ENCODE measurements at places on chromosomes 7 and 10.

GRCh38 chr10:17174626-17175025 lies 26.8 kb downstream of the TRDMT1 start:
- no peak for DNase-seq

- DNase-seq = no peak
These were observed 190.7 kb upstream of the ADO start for GRCh38 chr10:62613859-62614258.

- DNase-seq = no peak
These were observed 62.8 kb upstream of the CUX1 start for GRCh38 chr7:101754424-101755159.

- no peak for DNase-seq
These were observed 69.7 kb downstream of the MKI67 start for GRCh38 chr10:128056303-128057050.

GRCh38 chr7:139722604-139723003 lies 55.2 kb downstream of the HIPK2 start:
- DNase-seq = no peak

GRCh38 chr7:71272509-71273490 lies 140.9 kb downstream of the GALNT17 start:
- DNase-seq = no peak

DNA sequence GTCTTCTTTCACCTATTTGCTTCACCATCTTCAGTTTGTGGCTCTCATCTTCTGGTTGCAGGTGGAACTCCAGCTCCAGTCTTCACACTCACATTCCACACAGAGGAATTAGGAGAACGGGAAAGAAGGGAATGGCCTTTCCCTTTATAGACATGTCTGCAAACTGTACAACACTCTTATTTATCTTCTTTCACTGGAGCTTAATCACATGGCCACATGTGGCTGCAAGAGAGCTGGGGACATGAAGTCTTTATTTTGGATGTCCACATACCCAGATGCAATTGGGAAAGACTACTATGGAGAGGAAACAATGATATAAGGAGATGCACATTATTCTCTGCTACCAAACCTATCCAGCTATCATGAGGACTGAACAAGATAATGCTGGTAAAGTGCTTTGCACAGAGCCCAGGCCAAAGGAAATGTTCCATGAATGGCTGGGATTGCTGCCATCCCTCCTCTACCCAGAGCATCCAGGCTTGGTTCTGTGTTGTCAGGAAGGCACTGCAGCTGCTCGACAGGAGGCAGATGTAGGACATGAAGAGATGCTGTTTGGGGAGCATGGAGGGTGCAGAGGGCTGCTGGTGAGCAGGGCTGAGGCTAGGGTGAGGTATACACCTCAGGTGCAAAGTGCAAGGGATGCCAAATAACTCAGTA lies 183.8 kb upstream of the TBX20 start:
- no peak for DNase-seq

DNA sequence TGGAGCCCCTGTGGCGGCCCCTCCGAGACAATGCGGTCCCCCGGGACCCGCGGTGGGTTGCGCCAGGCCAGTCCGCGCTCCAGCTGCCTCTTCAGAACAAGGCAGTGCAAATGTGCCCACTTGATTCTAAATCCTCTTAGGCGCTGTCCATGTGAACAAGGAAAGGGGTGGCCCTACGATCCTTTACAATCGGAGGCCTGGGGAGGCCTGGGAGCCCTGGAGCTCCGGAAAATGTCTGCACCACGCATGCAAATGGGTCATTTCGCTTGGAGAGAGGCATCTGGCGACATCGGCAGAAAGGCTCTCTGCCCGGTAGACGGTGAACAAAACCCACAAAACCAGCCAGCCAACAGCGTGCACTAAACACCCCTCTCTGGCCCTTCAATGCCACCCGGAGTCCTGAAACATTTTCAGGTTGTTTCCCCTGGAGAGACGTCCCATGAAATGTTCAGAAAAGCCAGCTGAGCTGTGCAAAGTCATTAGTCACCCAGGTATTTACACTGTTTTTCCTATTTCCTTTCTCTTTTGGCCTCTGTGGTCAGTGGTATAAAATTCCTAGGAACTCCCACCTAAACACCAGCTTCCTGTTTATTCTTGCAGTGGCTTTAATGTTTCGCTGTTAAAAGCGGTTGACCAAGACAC lies 102.8 kb upstream of the ZNF438 start:
- no peak for DNase-seq

DNA sequence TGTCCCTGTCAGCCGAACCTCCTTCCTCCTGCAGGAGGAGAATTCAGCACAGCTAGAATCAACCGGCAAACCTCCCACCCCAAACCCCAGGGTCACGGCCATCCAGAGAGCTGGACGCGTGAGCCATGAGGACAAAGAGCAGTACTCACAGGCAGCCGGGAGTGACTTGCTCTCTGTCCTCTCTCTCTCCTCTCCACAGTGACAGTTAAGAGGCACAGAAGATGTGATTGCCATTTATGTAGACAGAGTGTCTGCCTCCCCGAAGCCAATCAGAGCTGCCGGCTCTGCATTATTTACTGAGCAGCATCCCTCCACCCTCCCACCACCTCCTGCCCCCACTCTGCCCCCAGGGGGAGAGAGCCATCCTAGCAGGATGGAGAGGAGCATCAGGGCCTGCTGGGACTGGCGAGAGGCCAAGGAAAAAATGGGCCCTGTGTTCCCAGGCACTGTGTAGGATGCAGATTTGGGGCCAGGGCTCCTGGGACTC lies 4.3 kb downstream of the DDC start:
- DNase-seq = no peak

GRCh38 chr10:117638200-117638599 lies 95.7 kb downstream of the EMX2 start:
- no peak for DNase-seq

DNA sequence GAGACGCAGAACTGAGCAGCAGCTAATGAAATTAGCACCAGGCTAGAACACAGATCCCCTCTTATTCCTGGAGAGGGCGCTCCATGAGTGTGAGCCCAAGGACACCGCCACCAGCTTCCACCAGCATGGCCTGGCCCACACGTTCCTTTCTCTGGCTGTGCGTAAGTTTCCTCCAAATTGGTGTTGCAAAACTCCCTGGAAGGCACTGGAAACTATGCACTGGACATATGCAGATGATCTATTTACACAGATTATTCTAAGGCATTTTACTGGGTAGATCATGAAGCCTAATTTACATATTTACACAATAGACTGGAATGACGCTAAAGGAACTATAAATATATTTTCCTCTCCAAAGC lies 455.6 kb upstream of the FOXK1 start:
- no peak for DNase-seq

- no peak for DNase-seq
These were observed 125.7 kb downstream of the FOXP2 start for GRCh38 chr7:114540291-114540690.

- no peak for DNase-seq
These were observed 287.1 kb upstream of the C7orf33 start for GRCh38 chr7:148303295-148304082.

GRCh38 chr7:142334236-142334635 lies 76.4 kb upstream of the PRSS58 start:
- DNase-seq = no peak

- no peak for DNase-seq
These were observed 12.7 kb downstream of the CACUL1 start for GRCh38 chr10:118742032-118742431.

GRCh38 chr10:120521880-120522279 lies 64.9 kb downstream of the PLPP4 start:
- DNase-seq = no peak

- no peak for DNase-seq
These were observed 5.8 kb downstream of the TSPAN15 start for GRCh38 chr10:69456880-69457693.

- DNase-seq = no peak
These were observed 121.0 kb upstream of the PPP2R2D start for GRCh38 chr10:131779661-131780394.

- no peak for DNase-seq
These were observed 5.7 kb downstream of the ANKRD1 start for GRCh38 chr10:90914992-90915765.

DNA sequence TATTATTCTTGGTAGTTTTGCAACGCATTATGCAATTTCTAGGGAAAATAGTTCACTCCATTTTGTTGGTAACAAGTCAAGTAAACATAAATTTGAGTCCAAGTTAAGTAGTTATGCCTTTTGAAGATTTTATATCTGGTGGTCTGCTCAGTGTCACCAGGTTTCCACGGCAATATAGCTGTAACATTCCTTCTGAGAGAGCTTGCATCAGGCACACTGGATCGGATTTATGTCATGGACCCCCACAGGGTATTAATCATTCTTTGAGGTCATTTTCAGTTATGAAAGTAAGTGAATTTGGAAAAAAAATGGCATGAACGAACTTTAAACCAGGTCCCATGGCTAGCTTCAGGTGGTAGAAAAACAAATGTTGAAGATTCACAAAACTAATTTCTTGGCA lies 136.3 kb downstream of the POLR1F start:
- DNase-seq = no peak

- DNase-seq = no peak
These were observed 572.4 kb upstream of the LRRTM3 start for GRCh38 chr10:66353422-66353821.

- DNase-seq = no peak
These were observed 4.8 kb upstream of the NT5C2 start for GRCh38 chr10:103197903-103198302.

DNA sequence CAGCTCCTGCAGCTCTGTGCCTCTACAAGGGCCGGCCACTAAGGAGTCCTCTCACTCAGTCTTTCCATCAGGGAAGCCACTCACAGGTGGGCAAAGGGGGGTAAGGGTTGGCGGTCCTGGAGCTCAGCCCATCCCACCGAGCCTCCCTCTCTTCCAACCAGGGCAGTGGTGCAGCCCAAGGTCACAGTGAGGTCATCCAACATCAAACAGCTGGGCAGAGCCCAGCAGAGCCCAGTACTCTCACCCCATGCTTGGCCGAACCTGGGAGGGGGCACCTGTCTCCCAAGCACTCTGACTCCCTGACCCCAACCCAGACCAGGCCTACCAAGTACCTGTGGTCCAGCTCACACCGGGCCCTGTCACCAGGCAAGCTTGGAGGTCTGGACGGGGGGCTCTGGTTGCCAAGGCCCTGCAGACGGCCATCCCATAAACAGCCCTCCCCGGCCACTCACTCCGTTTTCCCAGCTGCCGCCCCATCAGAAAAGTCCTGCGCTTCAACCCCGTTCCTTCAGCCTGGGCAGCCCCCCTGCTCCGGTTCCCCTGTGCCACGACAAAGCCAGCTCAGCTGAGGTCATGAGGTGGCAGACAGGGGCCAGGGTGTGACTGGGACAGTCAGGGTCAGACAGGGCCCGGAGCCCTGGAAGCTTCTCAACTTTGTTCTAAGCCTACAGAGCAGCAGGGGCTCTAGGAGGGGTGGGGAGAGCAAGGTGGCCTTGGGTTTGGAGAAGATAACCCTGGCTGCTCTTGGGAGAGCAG lies 27.5 kb downstream of the PDGFA start:
- no peak for DNase-seq

GRCh38 chr7:67554986-67555385 lies 558.4 kb downstream of the TYW1 start:
- no peak for DNase-seq

DNA sequence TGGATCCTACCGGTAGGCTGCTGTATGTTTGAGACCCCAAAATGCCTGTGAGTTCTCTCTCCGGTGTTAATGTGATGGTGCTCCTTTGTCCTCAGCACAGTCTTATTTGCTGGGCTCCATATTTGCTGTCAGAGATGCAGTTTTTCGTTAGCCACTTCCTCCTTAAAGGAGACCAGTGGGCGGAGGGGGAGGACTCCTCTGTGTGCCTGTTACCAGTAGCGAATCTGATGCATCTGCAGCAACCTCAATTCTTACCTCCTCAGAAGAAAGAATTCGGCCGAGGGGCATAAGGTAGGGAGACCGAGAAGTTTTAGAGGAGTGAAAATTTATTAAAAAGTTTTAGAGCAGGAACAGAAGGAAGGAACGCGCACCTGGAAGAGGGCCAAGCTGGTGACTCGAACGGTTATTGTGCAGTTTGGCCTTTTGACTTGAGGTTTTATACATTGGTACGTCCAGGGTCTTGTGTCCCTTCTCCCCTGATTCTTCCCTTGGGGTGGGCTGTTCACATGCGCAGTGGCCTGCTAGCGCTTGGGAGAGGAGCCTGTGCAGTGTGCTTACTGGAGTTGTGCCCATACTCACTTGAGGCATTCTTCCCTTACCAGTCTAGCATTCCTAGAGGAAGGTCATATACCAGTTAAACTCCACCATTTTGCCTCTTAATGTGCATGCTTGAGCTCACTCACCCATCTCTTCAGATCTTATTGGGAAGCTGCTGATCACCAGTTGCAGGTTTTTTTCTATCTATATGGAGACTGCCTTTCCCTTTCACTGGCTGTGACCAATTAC lies 49.5 kb downstream of the GNAI1 start:
- DNase-seq = no peak

DNA sequence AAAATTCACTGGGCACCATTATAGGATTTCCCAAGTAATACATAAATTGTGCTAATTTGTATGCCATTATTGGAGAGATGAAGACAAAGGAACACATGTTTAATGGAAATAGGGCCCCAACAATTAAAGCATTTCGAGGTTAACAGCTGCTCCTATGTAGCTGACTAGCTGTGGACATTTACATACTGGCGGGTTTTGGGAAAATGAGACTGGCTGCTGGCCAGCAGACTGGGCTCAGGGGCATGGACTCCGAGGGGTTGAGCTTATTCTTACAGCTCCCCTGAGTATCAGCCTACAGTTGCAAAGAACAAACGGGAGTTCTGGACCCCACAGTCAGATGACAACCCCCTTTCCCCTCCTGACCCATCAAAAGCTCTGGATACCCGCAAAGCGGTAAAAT lies 91.9 kb upstream of the MYO3A start:
- no peak for DNase-seq

DNA sequence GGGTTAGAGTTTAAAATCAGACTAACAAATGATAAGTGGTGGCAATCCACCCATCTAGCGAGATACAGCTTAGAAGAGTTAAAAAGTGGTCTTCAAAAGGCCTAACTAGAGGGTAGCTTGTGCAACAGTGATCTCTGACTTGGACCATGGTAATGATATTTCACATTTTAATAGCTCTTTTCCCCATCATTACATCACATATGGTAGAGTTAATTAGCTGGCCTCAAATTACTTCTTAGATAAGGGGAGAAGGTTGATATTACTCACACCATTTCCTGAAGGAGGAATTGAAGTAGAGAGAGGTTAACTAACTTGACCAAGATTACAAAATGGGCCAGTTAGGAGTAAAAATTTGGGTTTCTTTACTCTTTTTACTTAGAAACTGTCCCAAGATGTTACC lies 223.6 kb downstream of the PHTF2 start:
- DNase-seq = no peak

DNA sequence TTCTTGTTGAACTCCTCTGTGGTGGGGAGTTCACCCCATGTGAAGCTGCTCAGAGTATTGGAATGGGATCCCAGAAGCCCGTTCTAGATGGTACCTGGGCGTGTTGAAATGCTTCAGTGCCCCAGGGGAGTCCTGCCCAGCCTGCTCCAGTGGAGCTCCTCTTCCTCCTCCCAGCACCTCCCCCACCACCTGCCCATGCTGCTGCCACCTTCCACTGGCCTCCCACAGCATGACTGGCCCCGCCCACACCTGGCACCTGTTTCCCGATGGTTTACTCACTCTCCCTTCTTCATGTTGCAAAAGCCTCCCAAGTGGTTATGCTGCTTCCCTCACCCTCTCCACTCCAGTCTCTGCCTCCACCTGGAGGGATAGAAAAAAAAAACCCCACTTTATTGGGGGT lies 32.2 kb upstream of the PCBD1 start:
- no peak for DNase-seq

Measured in activated naive CD4-positive, alpha-beta T cell (primary cell).